Psoas muscle (tissue), 8 donors: ENCODE measurements at places on chromosomes 2 and 18. TPM values are rescaled to one million over a fixed set of nuclear protein-coding genes. Genes with fewer than 3 reads are reported as not detected.

DNA sequence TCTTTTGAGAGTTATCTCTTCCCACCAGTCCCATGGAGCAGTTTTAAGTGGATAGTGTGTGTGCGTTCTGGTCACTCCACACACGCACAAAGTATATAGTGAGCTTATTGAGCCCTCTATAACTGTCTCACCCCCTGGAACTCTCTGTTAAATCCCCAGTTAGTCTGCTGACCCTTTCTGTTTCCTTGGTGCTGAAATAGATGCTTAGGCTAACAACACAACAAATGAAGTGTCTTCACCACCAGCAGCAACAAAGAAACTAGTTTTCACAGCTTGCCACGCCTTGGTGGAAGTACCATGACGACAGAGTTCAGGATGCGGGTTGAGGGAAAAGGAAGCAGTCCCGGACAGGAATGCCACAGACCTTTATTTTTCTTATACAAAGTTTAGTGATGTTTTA lies 203.5 kb upstream of the TMEFF2 start:
- no peak for DNase-seq
- no peak overlapping the region for H3K27ac ChIP-seq
- H3K36me3 ChIP-seq = no peaks in the 10 kb centered on the region
- no peaks in the 10 kb centered on the region for H3K4me1 ChIP-seq

DNA sequence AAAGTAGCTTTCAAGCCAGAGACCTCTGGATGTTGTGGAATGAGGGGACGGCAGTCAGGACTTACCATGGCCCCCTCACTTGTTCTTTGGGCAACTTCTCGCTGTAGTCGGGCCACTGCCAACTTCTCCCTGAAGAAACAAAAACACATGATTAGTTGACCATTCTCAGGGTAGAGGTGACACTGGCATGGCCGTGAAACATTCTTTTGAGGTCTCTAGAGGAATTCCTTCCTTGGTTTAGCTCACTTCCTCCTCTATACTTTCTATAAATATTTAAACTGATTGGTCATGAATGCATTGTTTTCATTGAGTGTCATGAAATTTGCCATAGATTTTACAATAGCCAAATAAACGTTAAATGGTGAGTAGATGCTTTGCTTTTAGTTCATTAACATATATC lies 354.6 kb downstream of the NCKAP5 start:
- H3K4me1 ChIP-seq = no peaks in the 10 kb centered on the region
- no peak overlapping the region for H3K27ac ChIP-seq
- H3K36me3 ChIP-seq = no peaks in the 10 kb centered on the region
- H3K4me3 ChIP-seq = no peak overlapping the region
- H3K27me3 ChIP-seq = no peaks in the 10 kb centered on the region
- no peak for DNase-seq

GRCh38 chr2:206198677-206199076 lies 39.0 kb downstream of the EEF1B2 start:
- no peaks in the 10 kb centered on the region for H3K36me3 ChIP-seq
- no peaks in the 10 kb centered on the region for H3K4me1 ChIP-seq
- H3K27ac ChIP-seq = no peak overlapping the region
- no peak for DNase-seq

Gene MSTN
- total RNA-seq = 2.1 TPM
